ENCODE measurements at places on chromosomes 6 and 20.

- no peak for DNase-seq
These were observed 2.2 kb downstream of the IBTK start for GRCh38 chr6:82245376-82245775.

DNA sequence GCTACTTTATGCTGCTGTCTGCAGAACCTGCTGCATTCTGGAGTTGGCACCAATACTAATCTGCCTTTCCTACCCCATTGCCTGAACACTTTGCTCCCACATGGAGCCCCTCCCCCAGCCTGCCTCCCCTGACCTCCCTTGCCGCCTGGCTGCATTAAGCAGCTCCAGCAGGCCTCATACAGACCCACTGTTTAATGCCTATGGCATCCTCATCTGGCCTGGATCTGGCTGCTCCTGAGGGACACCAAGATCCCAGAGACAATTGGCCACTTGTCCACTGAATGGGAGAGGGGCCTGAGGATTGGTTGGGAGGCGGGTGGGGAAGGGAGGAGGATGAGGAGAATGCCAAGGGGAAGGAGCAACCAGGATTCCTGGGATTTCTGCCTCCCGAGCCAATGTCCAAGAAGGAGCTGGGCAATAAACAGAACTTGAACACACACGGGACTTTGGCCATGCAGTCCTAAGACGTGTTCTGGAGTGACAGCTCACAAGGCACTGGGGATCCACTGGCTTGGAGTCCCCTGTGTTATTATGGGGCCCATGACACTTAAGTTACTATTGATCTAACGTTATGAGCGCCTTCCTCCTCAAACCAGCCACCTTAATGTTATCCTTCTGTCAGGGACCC, 10.4 kb upstream of the KCNK5 start:
- no peak for DNase-seq

GRCh38 chr20:6341491-6341890, 218.7 kb upstream of the FERMT1 start:
- DNase-seq: no peak

GRCh38 chr20:62666736-62667529, 24.6 kb downstream of the SLCO4A1 start:
- no peak for DNase-seq

GRCh38 chr6:167937948-167938911, 59.2 kb upstream of the KIF25 start:
- DNase-seq: no peak

- no peak for DNase-seq
These were observed 245.8 kb upstream of the RAB32 start for GRCh38 chr6:146297815-146298214.

GRCh38 chr6:102075539-102075938, 682.0 kb downstream of the GRIK2 start:
- no peak for DNase-seq

DNA sequence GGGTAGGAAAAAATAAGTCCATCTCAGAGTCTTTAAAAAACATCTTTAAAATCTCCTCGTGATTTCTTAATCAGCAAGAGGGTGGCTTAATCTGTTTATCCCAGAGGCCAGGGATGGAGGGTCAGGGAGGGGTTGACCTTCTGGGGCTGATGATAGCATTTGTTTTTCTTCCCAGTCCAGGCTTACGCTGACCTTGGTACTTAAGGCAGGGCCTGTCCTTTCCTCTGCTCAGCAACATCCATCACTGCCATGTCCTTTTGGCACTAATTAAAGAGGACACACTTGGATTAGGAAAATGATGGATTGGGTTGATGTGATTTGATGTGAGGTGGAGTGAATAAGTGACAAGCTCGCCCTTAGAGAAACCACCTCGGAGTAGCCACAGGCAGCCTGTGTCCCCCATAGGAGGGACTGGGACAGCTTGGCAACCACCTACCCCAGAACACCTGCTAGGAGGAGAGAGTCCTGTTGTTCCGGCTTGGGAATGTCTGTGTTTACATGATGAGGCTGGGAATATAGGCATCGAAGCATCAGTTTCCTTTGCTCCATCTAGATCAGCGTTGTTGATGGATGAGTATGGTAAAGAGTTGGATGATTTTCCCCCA, 44.2 kb downstream of the PHACTR3 start:
- no peak for DNase-seq

DNA sequence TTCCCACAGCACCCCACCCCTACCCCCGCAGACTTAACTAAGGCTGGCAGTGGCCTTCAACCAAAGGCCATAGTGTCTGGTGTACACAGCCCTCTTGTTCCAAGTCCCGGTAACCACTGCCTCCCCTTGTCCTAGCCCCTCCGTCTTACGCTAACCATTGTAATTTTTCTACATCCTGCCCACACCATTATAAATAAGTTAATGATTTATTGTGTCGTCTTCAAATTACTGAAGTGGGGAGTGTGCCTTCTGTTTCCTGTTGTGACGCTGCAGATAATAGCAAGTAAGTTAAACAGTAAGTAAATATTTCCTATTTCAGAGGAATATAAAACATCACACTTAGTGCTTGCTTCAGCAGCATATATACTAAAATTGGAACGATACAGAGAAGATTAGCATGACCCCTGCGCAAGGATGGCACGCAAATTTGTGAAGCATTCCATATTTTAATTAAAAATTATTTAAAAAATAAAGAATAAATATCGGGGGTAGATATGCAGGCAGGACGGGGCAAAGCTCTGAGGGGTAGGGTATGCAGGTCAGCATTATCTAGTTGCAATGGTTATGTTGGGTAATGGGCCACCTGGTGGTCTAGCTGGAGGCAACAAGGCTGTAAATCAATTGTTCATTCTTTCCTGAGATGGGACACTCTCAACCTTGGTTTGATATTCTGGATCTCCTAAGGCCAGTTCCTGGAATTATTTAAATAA, 15.1 kb downstream of the SRSF6 start:
- DNase-seq: no peak

DNA sequence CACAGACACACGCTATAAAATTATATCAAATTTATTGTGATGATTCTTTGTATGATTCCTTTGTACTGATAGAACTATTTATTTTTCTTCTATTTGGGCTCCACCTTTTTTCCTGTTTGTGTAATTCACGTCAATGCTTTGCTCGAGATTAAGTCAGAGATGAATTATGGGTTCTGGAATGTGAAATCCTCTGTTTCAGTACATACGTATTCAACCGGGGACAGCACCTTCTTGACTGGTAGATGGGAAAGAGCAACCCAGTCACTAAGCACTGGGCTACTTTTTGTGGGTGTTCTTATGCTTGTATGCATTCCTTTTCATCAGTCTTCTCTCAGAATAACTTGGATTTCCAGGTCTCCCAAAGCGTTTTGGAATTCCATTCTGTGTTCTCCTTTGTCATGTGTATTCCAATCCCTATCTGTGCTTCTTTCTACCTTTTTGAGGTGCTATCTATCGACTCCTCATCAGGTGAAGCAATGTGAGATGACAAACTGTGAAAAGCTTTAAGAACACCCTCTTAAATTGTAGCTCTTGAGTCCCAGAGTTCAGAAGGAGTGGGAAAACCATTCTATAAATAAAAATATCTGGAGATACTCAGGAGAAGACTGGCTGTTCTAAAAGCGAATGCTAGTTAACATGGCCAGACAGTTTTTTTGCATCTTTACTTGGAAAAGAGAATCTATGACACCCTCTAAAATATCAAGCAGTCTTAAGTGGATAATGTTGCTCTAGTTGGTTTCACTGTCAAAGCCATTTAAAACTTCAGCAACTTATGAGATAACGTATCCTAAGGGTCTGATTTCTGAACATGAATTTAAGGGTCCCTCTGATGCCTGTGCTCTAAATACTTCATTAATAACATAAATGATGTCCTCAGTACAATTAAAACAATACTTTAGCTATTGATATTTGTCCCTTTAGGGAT, 197.7 kb upstream of the PREP start:
- DNase-seq: no peak

GRCh38 chr6:41685641-41686380, 47.5 kb downstream of the MDFI start:
- DNase-seq: no peak

- DNase-seq: no peak
These were observed 31.7 kb downstream of the STX7 start for GRCh38 chr6:132481189-132481588.

GRCh38 chr20:50762435-50763220, 31.2 kb downstream of the PARD6B start:
- DNase-seq: peak; percentile 31

DNA sequence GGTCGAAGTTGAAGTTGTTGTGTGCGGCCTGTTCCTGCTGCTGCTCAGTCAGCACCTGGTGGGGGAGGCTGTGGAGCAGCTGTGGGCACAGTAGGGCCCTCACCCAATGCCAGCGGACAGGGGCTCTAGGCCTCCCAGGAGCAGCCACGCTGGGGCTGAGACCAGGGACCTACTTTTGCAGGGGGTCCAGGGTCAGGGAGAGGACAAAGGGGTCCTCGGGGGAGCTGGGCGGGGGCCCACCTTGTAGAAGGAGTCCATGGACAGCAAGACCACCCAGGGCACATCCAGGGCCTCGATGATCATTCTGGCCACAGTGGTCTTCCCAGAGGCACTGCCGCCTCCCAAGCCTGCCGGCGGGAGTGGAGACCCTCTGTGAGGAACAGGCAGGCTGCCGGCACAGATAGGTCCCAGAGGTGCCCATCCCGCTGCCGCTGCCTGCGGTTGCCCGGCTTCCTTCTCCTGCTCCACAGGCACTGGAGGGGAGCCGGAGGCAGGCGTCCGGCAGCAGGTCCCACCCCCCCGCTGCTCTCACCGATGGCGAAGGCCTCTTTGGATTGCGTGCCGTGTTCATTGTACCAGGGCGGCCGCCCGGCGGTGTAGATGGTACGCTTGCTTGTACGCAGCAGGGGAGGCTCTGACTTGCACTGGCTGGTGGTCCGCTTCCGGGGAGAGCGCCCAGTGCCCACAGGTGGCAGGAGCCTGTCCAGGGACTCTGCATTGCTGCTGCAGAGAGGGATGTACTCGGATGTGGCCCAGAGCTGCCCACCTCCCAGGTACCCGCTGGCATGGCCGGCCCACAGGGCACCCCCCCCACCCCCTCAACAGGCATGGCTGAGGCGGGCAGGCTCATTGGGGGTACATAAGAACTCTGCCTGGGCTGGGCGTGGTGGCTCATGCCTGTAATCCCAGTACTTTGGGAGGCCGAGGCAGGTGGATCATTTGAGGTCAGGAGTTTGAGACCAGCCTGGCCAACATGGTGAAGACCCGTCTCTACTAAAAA, 10.0 kb downstream of the UCKL1 start:
- no peak for DNase-seq

- DNase-seq: no peak
These were observed 58.9 kb upstream of the L3MBTL3 start for GRCh38 chr6:129959358-129959930.

- DNase-seq: no peak
These were observed 186.7 kb downstream of the GJA10 start for GRCh38 chr6:90080876-90081481.

DNA sequence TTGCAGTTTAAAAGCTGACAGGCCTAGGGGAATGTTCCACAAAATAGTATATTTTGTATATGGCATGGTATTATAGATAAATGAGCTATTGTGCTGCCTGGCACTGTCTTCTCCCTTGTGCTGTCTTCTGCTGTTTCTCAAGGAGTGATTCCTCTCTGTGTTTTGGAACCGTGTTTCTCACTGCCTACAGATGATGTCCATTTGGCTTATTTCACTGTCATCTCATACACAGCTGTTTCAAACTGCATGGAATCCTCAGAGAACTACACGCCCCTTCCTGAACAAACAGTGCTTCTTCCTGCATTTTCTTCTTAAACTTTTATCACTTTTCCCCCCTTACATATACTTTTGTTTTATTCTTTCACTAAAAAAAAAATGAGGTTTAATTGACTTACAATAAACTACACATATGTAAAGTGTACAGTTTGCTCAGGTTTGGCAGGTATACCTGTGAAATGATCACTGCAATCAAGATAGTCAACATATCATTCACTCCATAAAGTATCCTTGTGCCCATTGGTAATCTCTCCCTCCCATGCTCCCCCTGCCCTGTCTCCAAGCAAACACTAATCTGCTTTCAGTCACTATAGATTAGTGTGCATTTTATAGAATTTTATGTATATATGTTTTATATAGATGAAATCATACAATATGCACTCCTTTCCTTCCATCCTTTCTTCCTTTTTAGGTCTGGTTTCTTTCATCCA, 43.0 kb downstream of the CBFA2T2 start:
- peak; percentile 45 for DNase-seq

- DNase-seq: no peak
These were observed 144.2 kb upstream of the HDDC2 start for GRCh38 chr6:125446011-125446410.

DNA sequence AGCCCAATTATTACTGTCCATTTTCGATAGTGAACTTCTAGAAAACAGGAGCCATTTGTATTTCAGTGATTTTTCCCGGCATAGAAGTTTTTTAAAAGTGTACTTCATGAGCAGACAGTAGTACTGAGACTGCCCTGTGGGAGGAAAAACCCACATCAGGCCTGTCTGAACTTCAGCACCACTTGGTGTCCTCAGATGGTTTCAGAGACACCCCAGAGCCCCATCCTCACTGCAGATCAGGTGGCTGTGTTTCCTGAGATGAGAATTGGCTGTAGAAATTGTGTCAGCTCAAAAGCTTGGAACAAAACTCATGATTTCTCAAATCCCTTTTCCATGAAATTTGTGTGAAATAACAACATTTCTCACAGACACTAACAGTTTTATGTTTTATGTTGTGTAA, 110.0 kb upstream of the RIN2 start:
- DNase-seq: no peak

- no peak for DNase-seq
These were observed 172.3 kb upstream of the AFDN start for GRCh38 chr6:167654389-167654788.

GRCh38 chr6:140533526-140533925, 1159.1 kb upstream of the CITED2 start:
- DNase-seq: no peak

GRCh38 chr20:37336369-37337207, 9.4 kb upstream of the SRC start:
- DNase-seq: no peak

DNA sequence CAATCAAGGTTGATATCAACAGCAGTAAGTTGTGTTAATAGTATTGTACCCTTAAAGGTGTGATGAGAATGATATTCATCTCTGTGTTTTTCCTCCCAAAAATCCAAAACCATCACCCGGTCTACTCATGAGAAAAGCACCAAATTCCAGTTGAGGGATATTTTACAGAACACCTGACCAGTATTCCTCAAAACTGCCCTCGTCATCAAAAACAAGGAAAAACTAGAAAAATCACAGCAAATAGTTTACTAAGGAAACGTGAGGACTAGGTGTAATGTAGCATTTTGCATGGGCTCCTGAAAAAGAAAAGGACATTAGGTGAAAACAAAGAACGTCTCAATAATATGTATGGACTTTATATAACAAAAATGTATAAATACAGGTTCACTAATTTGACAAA, 394.4 kb upstream of the NRSN1 start:
- no peak for DNase-seq

GRCh38 chr6:38877721-38878120, 162.6 kb downstream of the DNAH8 start:
- no peak for DNase-seq

DNA sequence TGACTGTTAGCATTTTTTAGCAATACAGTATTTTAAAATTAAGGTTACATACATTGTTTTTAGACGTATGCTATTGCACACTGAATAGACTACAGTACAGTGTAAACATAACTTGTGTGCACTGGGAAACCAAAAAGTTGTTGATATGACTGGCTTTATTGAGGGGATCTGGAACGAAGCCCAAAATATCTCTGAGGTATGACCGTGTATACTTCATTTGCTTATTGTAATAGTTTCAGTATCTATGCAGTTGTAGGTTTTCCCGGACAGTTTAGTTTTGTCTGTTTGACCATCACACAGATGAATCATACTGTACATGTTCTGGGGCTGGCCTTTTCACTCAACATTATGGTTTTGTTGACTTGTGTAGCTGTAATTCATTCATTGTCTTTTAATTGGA, 6.9 kb upstream of the ZBTB12 start:
- DNase-seq: no peak

- no peak for DNase-seq
These were observed 3.9 kb upstream of the TEAD3 start for GRCh38 chr6:35500782-35501181.

Data from muscle of arm (tissue), 14 donors.